ENCODE measurements at places on chromosomes 3 and 15.

- no peak for DNase-seq
Measured at GRCh38 chr3:98551754-98552153, 20.0 kb downstream of the GPR15 start.

DNA sequence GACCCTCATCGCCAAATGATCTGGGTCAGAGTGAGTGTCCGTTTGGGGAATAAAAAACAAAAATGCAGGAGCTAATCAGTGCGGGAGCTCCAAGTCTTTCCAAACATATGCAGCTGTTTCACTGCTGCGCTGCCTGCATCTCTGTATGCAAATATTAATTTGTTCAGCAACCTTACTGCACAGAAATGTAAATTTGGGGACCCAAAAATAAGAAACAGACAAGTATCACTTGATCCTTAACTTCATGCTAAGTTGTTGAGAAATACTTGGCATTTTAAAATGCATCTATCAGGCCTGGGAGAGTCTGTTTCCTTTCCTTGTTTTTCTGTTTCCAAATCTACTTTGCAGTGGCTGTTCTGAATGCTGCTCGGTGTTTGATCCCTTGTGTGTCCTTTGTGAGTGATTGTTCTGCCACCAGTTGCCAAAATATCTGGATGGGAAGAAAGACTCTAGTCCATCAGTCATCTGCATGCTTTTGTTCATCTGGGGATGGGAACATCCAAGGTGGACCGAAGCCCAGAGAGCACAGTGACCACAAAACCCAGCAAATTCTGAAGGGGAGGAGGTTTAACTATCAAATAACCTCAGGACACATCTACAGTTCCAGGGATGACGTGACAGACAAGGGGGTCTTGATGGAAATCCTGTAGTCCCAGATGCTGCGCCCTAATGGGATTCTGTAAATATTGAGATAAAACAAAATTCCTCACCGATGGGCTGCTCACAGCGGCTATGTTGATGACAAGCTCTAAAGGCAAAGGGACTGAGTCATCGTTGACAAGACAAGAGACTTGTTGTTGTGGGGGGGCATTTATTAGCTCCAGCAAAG lies 199.5 kb upstream of the WNT5A start:
- DNase-seq = peak; percentile 78

DNA sequence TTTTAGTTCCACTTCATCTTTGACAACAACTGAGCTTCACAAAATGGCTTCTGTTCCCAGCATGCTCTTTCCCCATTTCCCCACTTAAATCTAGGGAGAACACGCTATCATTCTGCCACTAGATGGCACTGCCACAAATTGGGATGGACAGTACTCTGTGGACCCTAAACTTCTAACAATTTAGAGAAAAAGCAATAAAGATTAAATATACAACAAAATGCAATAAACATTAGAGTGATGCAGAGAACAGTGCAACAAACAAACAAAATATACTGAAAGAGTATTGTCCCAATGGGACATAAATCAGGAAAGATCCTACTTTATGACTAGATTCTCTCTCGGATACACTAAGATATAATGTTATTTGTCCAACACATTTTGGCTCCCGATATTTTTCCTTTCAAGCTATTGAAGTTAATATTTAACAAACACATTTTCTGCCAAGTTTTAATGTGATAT lies 169.7 kb upstream of the TMCO5A start:
- peak; percentile 71 for DNase-seq

DNA sequence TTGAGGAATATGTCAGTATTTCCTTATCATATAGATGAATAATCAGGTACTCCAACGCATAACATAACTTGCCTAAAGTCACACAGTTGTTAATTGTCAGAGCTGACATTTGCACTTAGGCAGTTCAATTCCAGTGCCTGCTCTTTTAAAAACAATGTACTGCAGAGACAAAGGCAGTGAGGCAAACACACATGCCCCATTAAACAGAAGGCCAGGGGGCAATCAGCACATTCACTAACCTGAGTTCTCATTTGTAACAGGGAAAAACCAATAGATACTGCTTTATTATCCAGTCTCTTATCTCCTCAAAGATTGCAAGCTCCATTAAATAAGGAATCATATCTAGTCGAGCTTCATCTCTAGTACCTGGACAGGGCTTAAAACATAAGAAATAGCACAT lies 1017.4 kb downstream of the SQOR start:
- DNase-seq = no peak

GRCh38 chr3:180633722-180634121 lies 31.8 kb downstream of the TTC14 start:
- no peak for DNase-seq

- DNase-seq = no peak
Measured at GRCh38 chr3:31639828-31640227, 107.1 kb downstream of the STT3B start.

- DNase-seq = no peak
Measured at GRCh38 chr3:186986816-186987215, 56.5 kb downstream of the ST6GAL1 start.

DNA sequence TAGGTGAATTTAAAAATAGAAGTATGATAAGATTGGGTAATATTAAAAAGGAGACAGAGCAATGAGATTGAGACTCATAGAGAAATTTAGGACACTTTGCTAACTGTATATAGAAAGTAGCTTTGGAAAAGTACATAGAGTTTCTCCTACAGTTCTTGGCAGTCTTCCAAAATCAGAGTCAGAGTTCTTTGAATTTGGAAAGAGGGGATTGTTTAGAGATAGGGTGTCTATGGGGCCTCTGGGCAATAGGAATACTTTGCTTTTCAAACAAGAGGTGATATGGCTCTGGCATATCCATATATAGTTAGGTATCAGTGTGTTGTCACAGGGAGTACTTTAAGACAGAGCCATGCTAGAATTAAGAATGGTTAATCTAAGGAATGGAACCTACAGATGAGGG lies 477.1 kb upstream of the KCNMB2 start:
- DNase-seq = no peak

All from M059J (cell line).